ENCODE measurements at places on chromosomes 6 and 20.

DNA sequence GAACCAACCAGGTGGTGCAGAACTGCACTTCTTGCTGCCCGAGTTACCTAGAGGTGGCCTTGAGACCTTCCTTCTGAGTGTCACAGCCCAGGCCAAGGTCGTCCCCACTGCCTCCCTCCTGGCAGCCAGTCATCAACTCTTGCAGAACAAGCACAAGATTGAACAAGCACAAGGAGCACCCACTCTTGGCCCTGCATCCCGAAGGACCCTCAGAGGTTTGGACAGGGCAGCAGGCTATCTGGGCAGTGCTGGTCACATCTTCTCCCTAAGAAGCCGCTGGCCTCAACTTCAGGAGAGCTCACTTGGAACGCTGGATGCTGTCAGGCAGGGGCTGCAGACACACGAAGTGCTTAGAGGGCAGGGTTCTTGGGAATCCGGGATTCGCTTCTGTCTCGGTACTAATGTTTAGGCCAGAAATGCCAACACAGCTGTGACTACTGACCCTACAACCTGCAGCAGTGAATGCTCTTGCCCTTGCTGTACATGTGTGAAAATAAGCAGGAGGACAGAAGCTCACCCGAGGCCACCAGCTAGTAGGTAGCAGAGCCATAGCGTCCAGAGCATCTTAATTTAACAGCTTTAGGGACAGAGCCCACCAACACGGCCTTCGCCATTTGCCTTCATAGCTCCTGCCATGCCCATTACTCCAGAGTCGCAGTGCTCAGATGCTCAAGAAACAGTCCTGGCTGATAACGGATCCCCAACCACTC lies 4.0 kb upstream of the ACSS1 start:
- no peak for DNase-seq

GRCh38 chr6:33288141-33288920 lies 708 bp downstream of the WDR46 start:
- DNase-seq: no peak

GRCh38 chr6:42166444-42167141 lies 6.6 kb upstream of the GUCA1A start:
- no peak for DNase-seq

- DNase-seq: no peak
These were observed 28.4 kb upstream of the GSTA3 start for GRCh38 chr6:52937908-52938307.

GRCh38 chr6:123547216-123547978 lies 89.4 kb downstream of the TRDN start:
- no peak for DNase-seq

- no peak for DNase-seq
These were observed 24.3 kb downstream of the RBL1 start for GRCh38 chr20:37071481-37071911.

GRCh38 chr6:52576392-52577021 lies 353 bp downstream of the TRAM2 start:
- DNase-seq: peak; percentile 27

GRCh38 chr20:44911264-44911921 lies 1.5 kb downstream of the PABPC1L start:
- DNase-seq: no peak

- no peak for DNase-seq
These were observed 643 bp upstream of the MAP3K4 start for GRCh38 chr6:160990847-160991405.

- no peak for DNase-seq
These were observed 724.6 kb downstream of the UTRN start for GRCh38 chr6:145009711-145010110.

- DNase-seq: no peak
These were observed 80.2 kb downstream of the GMPR start for GRCh38 chr6:16318538-16318937.

DNA sequence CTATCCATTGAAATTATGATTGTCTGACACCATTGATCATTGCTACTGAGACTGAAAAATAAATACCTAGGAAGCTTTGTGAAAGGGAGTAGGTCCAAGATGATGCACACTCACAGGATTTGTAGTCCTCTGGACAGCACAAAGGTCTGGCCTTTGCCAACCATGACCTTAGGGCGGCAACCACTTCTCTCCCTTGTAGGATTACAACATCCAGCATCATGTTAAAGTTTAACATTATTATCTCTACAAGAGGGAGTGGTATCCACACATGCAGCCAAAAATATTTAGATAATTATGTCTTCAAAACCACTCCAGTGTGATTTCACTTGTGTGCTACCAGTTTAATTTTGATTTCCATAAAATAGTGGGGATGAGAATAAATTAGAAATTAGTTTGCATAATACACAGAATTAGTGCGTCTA lies 51.1 kb upstream of the NHSL1 start:
- no peak for DNase-seq

DNA sequence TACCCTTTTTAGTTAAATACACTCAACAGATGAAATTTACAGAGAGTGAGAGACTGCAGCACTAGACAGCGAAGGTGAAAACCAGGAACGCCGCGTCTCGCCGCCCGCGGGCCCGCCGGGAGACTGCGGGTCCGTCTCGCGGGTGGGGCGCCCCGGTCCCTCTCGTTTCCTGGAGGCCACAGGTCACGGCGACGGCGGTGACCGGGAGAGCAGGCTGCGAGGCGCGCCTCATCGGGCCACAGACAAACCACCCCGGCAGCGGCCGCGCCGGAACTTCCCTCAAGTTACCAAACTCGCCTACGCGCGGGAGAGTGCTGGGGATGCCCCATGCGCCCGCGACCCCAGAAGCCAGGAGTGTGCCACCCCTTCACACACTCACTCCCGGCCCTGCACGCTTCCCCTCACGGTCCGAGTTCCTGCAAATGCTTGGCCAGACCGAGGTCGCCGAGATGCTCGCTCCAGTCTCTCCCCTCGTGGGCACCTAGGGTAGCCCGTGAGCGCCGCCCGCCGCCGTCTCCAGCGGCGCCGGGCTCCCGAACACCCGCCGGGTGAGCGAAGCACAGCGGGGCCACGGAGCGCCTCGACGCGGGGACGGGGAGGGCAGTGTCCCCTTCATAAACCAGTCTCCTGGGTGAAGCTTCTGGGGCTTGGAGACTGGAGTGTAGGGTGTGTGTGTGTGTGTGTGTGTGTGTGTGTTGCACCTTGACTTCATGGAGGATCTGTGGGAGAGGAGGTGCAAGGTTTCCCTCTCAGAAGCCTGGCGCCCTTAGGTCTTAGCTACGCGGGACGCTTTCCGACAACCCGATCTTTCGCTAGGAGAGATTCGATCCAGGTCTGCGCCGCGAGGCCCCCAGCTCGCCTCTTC lies 1.4 kb downstream of the BACH2 start:
- no peak for DNase-seq

DNA sequence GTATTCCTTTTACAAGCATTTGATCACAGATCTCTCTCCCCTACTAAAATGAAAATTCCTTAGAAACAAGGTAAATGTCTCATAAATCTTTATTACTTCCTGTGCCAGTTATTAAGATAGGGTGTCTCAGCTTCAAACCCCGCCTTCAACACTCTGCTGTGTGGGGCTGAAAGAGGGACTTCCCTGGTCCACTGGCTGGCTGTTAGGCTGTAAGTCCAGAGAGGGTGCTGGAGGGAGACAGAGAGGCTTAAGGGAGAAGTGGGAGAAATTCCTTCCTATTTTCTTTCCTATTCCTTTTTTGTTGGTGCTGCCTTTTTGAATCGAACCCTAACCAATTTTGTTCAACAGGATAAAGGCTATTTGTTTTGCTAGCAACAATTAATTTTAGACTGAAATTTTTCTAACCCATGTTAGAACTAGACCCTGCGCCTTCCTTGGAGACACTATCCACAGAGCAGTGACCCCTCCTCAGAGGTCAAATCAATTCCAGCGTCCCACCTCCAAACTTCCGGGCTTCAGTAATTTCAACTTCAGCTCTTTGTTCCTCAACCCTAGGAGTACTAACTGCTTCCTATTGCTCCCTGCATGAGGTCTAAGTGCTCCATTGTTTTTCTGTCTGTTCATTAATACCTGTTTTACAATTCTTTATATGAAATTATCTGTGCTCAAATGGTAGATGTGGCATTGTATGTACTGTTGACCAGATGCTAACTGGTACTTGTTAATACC lies 207.5 kb upstream of the OPRM1 start:
- DNase-seq: no peak

- DNase-seq: no peak
These were observed 190.2 kb downstream of the COL9A1 start for GRCh38 chr6:70112716-70113115.

DNA sequence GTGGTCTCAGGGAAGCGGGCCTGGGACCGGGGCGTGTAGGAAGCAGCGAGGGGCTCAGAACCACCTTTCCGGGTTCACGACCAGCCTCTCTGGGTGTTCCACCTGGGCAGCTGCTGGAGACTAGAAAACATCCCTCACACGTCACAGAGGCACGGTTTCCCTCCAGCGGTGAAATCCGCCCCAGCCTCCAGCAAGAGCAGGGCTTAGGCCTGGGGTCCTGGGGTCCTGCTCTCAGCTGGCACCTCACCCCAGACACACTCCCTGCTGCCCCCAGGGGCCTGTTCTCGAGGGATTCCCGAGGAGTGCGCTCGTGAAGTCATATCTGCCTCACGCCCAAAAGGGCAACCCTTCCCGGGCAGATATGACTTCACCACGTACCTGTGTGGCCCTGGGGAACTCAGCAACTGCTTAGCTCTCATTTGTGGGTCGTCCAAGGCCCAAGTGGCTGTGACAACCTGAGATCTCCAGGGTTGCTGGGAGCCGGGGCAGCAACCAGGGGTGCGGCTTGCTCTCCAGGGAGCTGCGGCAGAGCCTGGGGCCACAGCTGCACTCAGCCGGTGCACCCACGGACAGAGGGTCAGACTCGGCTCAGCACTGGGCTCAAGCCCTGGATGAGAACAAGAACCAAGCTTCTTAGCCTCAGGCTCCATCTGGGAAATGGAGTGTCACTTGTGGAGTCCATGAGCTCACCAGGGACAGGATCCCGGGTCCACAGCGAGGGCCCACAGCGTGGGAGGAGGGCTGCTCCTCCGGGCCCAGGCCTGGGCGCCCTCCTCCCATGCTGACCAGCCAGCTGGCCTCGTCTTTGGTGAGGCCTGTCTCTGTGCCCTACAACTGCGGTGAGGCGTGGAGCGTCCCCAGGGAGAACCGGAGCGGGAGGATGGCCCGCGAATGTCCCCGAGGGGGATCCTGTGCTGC lies 661 bp downstream of the FNDC11 start:
- DNase-seq: no peak

- no peak for DNase-seq
These were observed 83.4 kb upstream of the NEDD9 start for GRCh38 chr6:11315743-11316437.

DNA sequence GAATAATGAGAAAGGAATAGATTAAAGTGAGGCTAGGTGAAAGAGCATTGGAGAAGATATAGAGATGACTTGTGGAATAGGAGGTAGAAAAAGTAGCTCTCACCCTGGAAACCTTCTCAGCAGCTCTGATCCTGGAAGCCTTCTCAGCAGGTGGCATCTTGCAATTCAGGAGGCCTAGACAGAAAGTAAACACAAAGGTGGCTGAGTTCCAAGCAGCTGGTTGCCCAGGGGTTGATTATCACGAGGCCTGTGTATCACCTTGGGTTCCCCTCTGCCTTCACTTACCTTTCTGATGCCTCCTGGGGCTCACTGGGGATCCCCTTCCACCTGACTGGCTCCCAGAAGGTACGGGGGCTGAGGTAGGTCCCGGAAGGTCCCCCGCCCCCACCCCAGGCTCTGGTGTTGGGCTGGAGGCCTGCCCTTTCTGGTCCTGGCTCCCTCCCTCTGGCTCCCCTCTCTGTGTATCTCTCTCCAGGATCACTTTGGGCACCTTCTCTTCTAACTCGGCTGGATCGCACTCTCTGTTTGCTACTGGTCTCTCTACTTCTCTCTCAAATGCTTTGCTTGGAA lies 9.7 kb downstream of the MDC1 start:
- DNase-seq: no peak

- DNase-seq: no peak
These were observed 199.0 kb upstream of the HS3ST5 start for GRCh38 chr6:114541794-114542193.

GRCh38 chr6:3326981-3327380 lies 68.2 kb downstream of the PSMG4 start:
- DNase-seq: no peak
